ENCODE measurements at places on chromosomes 7 and 10.
A peak's percentile ranks its signal among the peaks of the same experiment; 100 is the strongest.

DNA sequence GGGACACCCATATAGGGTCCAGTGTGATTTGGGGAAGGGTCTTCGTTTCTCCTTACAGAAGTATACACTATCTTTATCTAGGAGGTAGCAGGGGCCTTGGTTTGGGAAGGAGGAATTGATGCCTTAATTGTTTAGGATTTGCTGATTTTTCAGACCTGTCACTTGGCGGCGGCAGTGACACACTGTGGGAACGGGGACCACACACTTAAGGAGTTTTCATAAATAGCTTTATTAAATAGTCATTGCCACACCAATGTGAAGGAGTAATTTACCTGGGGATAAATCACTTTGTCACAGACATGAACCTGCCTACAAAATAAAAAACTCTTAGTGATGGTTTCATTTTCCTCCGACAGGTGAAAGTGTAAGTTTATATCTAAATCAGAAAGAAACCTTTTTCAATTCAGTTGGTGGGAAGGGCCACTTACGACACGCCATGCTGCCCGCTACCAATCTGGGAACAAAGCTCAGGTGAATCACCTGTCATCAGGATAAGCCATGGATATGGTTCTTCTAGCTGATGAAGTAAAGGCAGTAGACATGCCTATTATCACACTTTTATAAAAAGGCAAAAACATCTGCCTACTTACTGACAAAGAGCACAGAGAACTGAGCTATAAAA lies 12.3 kb upstream of the ENO4 start:
- no peak for DNase-seq

DNA sequence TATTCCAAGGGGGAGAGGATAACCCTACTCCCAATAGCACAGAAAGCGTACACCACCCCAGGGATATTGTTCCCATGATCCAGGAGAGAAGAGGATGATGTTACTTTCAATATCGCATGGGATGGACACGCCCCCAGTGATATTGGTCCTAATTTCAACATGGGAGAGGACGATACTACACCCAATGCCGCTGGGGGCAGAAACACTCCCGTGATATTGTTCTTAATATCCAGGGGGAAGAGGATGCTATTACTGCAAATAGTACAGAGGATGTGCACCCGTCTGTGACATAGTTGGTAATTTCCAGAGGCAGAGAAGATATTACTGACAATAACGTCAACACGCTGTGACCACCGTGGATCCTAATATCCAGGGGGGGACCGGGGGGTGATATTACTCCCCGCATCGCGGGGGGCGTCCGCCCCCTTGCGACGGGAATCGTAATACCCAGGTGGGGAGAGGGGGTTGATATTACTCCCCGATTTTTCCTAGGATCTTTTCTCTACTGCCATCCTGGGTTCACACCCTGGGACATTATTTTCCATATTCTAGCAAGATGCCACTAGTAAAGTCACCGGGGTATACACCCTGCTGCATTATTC lies 16.6 kb downstream of the MEIG1 start:
- no peak for DNase-seq

DNA sequence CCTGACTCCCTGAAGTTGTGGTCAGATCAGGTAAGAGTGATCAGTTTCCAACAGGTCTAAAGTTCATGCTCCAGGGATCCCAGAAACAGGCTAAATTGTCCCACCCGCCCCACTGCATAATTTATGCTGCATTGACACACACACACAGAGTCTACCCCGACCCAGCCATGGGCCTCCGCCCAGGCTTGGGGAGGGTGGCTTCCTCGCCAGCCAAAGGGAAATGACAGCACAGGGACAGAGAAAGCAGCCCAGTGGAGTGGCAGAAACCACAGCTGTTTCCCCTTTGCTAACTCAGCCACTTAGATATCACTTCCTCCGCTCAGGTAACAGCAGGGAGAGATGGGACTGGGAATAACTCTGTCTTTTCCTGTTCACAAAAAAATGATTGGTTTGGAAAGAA lies 9.4 kb downstream of the SH3PXD2A start:
- no peak for DNase-seq

GRCh38 chr10:77313066-77313750 lies 324.4 kb downstream of the KCNMA1 start:
- DNase-seq: no peak

DNA sequence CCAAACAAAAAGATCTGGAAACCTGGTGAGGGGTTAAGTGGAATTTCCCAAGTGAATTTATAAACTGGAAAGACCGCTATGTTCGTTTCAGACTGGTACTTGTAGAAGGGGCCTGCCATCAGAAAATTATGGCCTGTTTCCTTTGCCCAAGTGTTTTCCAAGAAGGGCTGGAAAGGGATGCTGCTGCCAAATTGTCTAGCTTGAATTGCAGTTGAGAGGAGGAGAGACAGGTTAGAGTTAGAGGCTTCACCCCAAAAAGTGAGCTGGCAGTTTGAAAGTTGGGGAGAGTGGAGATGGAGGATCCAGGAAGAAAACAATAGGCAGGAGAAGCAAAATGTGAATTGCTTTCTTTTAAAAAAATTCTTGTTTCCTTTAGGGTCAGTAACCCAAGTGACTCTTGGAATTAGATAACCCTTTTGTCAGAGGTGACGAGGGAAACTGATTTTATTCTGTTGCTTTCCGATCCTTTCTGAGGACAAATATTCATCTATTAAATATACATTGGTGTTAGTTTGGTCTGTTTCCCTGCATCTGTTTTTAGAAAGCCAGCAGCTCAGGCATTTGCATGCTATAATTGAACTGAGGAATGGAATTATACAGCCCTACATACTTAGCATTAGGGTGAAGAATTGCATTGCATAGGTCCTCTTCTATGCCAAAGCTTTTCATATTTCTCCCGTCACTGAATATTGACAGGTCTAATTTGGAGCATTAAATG lies 82.5 kb upstream of the PRR15 start:
- no peak for DNase-seq

DNA sequence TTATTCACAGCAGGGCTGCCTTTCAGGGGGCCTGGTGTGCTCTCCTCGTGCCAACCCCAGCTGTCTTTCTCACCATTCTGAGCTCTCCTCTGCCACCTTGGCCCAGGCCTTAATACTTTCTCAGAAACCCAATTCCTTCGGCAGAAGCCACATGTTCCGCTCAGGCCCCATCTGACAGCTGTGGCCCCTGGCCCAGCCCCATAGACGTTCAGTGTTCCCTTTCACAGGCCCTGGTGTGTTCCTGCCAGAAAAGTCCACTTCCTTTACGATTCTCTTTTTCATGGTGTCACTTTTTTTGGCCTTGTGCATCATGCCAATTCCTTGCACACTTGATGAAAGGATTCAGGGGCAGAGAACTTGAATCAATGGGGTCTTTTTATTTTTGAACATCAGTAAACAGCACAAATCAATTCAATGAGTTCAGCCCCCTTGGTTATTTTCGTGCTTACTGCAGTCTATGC lies 15.9 kb upstream of the GPNMB start:
- DNase-seq: no peak

GRCh38 chr7:55086413-55087201 lies 67.8 kb downstream of the EGFR start:
- peak; percentile 56 for DNase-seq

DNA sequence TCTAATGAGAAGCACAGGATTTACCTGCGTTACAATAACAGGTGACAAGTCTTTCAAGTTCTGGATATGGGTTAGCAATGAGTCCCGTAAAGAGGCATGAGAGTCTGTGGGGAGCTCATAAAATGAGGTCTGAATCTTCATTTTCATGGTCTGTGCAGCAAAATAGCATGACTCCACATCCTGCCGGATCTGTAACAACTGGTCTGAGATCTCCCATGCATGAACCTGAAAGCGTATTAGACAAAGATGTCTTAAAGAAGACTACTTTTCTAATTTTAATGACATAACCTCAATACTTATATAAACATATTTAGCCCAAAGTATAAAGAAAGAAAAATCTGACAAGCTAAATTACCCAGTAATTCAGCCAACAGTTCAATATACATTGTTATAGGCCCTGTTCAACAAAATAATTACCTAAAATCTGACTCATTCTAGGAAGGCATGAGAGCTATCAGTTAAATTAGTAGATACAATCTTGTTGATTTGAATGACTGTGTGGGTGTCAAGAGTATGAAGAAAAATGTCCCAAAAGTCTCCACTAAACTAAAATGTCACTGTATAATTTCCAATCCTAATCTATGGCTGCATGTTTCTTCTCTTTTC lies 36.9 kb downstream of the TNPO3 start:
- DNase-seq: peak; percentile 54

DNA sequence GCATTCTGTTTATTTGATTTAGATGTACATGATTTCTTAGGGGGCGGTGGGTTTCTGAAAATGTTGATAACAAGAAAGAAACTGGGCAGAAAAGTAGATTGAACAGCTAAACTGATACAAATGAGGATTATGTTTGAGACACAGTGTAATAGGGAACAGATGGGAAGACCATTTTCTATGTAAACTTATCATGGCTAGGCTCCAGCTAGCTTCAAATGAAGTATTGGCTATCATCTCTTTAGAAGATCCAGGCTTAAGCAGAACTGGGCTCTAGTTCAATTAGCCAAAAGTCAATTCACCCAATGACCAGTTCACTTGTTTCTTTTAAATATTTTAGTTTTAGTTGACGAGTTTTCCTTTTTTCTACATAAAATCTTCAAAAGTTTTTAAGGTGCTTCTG lies 639.5 kb downstream of the ANKRD7 start:
- no peak for DNase-seq

DNA sequence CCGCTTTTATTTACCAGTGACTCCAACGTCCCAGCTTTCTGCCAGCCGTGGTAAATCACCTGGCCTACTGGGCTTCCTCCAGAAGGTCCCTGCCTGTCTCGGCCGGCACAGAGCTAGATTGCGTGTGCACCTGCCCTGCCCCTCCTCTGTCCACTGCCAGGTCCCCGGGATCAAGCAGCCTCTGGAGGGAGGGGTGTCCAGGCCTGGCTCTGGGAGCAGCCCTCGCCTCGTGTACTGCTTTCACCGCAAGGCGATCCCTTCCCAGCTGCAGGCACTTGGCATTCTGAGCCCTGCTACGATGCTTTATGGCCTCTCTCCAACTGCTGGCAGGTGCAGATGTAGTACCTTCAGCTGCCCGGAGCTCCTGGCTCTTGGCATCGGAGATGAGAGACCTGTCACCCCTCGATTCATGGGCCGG lies 7.4 kb downstream of the SLC29A3 start:
- no peak for DNase-seq

DNA sequence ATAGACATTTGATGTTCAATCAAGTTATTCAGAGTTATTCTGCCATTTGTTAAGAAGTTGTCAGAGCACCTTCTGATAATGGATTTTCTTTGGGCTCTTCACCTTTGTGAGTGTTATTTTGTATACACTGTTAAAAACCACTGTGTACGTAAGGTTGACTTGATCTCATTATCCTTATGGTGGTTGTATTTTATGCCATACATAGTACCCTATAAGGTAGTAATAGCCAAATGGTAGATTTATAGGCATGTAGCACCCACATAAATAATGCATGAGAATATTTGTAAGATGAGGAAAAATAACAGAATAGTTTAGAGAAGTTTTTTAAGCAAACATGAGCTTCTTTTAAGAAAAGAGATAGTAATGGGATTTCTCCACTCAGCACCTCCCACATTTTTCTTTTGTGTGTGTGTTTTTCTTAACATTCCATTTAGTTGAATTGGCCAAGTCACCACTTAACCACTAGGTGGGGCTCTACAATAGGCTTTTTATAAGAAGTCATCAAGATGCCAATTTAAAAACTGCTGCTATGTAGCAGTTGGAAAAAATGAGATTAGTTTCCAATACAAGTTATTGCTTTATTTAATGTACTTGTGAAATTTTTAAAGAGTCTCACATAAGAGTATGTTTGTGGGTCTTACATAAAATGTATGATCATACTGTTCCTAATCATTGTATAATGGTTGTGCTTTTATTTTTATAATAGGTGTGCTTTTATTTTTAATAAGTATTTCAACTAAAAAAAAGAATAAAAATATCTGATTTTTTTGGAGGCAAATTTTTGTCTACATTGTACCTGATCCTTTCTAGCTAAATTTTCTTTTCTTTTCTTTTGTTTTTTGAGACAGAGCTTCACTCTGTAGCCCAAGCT lies 41.1 kb upstream of the STMP1 start:
- DNase-seq: no peak

GRCh38 chr7:103541026-103541425 lies 95.0 kb upstream of the SLC26A5 start:
- DNase-seq: no peak
